ENCODE measurements at places on chromosomes 1 and 21. TPM values are rescaled to one million over a fixed set of nuclear protein-coding genes. Genes with fewer than 3 reads are reported as not detected.

TIE1 gene
- 6.3 TPM for total RNA-seq

ABCG1 gene
- total RNA-seq, result 5.2 TPM

SPRR1B gene
- not detected for total RNA-seq

SPATA21 gene
- total RNA-seq, result not detected

ELAVL4 gene
- not detected for total RNA-seq

WNT3A gene
- not detected for total RNA-seq

THEM5 gene
- not detected for total RNA-seq

RXFP4 gene
- total RNA-seq, result under 0.01 TPM

CDC42BPA gene
- 40.1 TPM for total RNA-seq

HCN3 gene
- total RNA-seq, result 0.19 TPM

HUNK gene
- total RNA-seq, result not detected

IFNAR2 gene
- total RNA-seq, result 5.8 TPM

TNFSF18 gene
- 0.58 TPM for total RNA-seq

C1orf198 gene
- 100 TPM for total RNA-seq

S100A12 gene
- total RNA-seq, result not detected

TMEM125 gene
- under 0.01 TPM for total RNA-seq

ALPL gene
- total RNA-seq, result 13.2 TPM

CNN3 gene
- 490 TPM for total RNA-seq

LY9 gene
- not detected for total RNA-seq

CADM3 gene
- total RNA-seq, result not detected

PHLDA3 gene
- 69.0 TPM for total RNA-seq

FABP3 gene
- total RNA-seq, result 2.7 TPM

FTCD gene
- 0.28 TPM for total RNA-seq

CLCA1 gene
- not detected for total RNA-seq

C1orf87 gene
- not detected for total RNA-seq

G0S2 gene
- 34.1 TPM for total RNA-seq

LYPD8 gene
- not detected for total RNA-seq

OR2L8 gene
- not detected for total RNA-seq

REN gene
- total RNA-seq, result not detected

OR2L5 gene
- total RNA-seq, result not detected

ANGPTL3 gene
- total RNA-seq, result not detected

EXTL1 gene
- total RNA-seq, result 0.58 TPM

WNT4 gene
- total RNA-seq, result not detected

FUCA1 gene
- total RNA-seq, result 7.3 TPM

SPRR5 gene
- total RNA-seq, result not detected

ETV3L gene
- total RNA-seq, result not detected

PLA2G2F gene
- total RNA-seq, result not detected

INSRR gene
- total RNA-seq, result not detected

C4BPA gene
- total RNA-seq, result not detected

CA14 gene
- not detected for total RNA-seq

NOTCH2 gene
- 143 TPM for total RNA-seq

SPRR3 gene
- not detected for total RNA-seq

SH3BGR gene
- 3.3 TPM for total RNA-seq

JAK1 gene
- 181 TPM for total RNA-seq

FAM167B gene
- 0.38 TPM for total RNA-seq

TTC39A gene
- 0.85 TPM for total RNA-seq

DEDD gene
- total RNA-seq, result 19.2 TPM

SLC26A9 gene
- total RNA-seq, result not detected

OR2T2 gene
- not detected for total RNA-seq

LMNA gene
- total RNA-seq, result 515 TPM

C21orf58 gene
- 6.9 TPM for total RNA-seq

SVBP gene
- total RNA-seq, result 11.5 TPM

HAO2 gene
- total RNA-seq, result not detected

ZBTB8A gene
- total RNA-seq, result 4.6 TPM
